ENCODE measurements at places on chromosomes 16 and 17.

- DNase-seq = no peak
Measured at GRCh38 chr17:60163108-60163784, 13.5 kb downstream of the CA4 start.

GRCh38 chr17:64358261-64358788, 32.3 kb downstream of the PECAM1 start:
- DNase-seq = no peak

- no peak for DNase-seq
Measured at GRCh38 chr16:56815721-56816120, 49.3 kb upstream of the SLC12A3 start.

DNA sequence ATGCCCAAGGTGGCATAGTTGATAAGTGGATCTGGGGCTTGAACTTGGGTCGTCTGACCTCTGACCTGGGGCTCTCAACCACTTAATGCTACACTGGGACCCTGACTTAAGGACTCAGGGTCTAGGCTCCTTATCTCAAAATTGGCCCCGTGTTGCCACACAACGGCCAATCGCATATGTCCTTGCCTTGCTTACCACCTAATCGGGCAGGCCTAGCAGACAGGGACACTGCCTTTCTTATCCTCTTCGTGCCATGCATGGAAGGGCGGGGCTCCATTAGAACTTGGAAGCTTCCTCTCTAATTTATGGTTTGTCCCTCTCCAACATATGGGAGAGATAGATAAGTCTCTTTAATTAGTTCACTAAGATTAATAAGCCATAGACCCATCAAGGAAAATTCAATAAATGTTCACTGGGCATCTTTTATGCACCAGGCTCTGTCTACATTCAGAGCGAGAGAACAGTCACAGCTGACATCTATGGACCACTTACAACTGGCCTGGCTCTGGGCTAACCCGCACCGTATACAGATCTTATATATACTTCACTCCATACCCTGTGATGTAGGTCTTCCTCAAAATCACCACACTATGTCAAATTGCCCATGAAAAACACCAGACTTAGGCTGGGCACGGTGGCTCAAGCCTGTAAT, 35.1 kb downstream of the CDH1 start:
- DNase-seq = no peak

DNA sequence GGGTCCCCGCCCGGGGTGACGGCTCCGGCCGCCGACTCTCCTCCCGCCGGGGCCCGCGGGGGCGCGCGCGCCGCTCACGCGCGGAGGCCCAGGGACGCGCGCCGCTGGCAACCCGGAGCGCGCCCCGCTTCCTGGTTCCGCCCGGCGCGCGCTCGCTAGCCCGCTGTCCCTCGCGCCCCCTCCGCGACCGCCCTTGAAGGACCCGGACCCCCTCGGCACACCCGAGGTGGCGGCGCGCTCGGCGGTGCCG, at the start of gene STAT5B:
STAT5B (minus strand) TSS at position 33 of the 250 bp plus-strand sequence. CDS start 44,264 bp downstream, outside the sequence.
- DNase-seq = no peak

DNA sequence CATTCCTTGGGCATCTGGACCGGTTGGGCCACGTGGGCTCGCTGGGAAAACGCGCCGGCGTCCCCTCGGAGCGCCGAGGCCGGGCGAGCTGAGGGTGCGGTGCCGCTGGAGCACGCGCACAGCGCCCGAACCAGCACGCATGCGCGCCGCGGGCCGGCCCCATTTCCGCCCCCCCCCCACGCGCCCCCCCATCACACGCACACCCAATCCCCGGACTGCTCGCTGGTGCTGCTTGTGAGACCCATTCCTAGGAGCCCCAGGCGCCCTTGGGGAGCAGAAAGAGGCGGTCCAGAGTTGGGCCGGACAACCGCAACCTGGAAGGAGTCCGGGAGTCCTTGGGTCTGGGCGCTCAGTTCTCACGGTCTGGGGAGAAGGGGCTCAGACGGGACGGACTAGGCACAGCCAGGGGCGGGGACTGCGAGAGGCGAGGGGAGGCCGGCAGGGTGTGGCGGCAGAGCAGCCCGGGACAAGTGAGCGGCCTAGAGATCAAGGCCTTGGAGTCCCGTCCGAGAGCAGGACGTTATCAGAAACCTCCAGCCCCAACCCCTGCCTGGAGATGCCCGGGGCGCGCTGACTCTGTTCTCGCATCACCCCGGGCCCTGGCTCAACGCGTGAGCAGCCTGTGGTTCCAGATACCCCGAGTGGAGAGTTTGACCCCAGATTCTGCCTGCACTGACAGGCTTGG, 6.0 kb upstream of the CBX8 start:
- no peak for DNase-seq

DNA sequence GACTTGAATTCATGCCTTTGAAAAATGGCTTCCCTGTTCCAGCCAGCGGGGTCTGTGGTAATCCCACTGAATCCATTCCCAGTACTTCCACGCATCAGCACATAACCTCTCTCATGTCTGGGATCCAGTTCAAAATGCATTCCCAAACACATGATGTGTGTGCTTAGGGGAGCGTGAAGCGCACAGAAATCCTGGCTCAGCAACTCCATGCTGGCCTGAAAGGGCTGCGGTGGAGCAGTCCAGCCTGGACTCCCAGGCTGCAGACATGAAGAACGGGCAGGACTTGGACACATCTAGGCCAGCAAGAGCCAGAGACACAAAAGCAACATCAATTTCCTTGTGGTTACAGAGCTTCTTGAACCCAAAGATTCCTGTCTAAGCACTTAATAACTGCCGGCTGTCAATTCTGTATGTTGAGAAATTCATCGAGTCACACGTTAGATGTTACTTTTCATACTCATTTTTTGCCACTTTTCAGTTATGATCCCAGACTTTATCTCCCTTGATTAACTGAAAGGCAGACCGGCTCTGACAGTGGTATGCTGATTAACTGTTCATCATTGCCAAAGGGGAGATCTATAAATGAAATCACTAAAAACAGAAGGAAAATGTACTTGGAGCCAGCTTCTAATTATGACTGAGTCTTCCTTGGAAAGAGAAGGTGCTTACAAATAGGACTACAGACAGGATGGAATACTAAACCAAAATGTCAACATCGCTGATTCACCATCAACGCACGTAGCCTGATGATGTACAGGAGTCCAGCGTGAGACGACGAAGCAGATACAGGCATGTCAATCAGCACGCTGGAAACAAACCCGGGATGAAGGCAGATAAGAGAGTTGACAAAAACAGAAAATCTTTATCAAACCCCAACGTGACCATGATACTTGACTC, 23.0 kb downstream of the NSMCE1 start:
- DNase-seq = no peak

- no peak for DNase-seq
Measured at GRCh38 chr16:79167893-79168292, 432.6 kb downstream of the MAF start.

GRCh38 chr17:71260366-71260940, 860.4 kb upstream of the SOX9 start:
- peak; percentile 58 for DNase-seq

DNA sequence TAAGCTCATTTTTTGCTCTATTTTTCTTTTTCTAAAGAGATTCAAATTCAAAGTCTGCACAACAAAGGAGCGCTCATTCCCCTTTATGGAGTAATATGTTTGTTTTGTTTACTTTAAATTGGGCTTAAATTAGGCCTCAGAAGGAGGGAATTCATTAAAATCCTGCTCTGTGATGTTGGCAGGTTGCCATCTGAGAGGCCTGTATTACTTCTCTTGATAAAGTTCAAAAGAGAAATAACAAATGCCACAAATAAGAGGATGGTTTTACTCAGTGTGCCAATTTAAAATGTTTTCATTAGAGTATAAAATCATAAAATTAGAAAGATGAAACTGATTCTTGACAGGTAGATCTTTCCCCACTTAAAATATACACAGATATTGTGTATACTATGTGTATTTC, 54.5 kb upstream of the HLF start:
- DNase-seq = no peak

DNA sequence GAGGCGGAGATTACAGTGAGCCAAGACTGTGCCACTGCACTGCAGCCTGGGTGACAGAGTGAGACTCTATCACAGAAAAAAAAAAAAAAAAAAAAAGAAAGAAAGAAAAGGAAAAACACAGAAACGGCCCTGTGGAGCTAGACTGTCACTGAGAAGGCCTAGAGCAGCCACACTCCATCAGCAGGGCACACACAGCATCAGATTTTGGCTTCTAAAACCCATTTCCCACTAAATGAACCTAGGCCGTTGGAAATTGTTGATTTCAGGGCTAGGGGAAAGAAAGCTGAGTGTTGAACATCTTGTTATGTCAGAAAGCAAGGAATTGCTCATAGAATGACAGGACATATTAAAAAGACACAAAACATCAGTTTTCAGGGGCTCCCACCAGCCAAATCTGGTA, 48.9 kb downstream of the ZCCHC14 start:
- no peak for DNase-seq

GRCh38 chr16:67305216-67306071, 21.1 kb downstream of the KCTD19 start:
- DNase-seq = no peak

DNA sequence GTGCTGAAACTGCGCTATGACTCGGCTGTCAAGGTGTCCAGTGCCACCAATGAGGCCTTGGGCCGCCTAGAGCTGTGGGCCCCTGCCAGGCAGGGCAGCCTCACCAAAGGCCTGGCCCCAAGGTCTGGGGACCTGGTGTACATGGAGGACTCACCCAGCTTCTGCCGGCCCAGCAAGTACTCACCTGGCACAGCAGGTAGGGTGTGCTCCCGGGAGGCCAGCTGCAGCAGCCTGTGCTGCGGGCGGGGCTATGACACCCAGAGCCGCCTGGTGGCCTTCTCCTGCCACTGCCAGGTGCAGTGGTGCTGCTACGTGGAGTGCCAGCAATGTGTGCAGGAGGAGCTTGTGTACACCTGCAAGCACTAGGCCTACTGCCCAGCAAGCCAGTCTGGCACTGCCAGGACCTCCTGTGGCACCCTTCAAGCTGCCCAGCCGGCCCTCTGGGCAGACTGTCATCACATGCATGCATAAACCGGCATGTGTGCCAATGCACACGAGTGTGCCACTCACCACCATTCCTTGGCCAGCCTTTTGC, 25.0 kb downstream of the WNT9B start:
- DNase-seq = no peak

GRCh38 chr16:21197112-21197511, 14.3 kb downstream of the ZP2 start:
- no peak for DNase-seq

GRCh38 chr17:39735882-39736281, 1.9 kb upstream of the GRB7 start:
- no peak for DNase-seq

GRCh38 chr16:2468233-2468724, 2.8 kb upstream of the NTN3 start:
- DNase-seq = no peak

DNA sequence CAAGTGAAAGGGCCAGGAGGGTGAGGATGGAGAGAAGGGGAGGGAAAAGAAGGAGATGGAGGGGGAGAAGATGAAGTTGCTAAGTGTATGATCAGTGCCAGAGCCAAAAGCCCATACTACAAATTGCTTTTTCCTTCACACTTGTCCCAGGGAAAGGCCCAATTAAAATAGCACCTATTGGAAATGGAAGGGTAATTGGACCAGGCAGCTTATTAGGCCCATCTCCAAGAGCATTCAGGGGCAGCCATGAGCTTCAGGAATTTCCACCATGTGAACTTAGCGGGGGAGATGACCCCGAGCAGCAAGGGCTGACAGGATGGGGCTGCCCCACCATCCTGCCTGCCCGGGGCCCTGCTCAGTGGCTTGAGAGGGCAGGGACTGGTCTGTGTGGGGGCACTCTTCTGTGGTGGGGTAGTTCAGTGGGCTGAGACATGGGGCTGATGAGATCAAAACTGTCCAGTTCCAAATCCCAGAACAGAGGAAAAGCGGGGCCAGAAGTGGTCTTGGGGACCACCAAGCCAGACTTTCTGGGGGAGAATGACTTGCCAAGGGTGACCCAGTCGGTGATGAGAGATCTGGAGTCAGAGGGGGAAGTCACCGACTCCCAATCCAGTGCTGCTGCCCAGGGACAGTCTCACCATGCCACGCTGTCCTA, 27.5 kb downstream of the GOSR2 start:
- DNase-seq = no peak

- DNase-seq = no peak
Measured at GRCh38 chr17:79269620-79270019, 195.0 kb downstream of the ENGASE start.

DNA sequence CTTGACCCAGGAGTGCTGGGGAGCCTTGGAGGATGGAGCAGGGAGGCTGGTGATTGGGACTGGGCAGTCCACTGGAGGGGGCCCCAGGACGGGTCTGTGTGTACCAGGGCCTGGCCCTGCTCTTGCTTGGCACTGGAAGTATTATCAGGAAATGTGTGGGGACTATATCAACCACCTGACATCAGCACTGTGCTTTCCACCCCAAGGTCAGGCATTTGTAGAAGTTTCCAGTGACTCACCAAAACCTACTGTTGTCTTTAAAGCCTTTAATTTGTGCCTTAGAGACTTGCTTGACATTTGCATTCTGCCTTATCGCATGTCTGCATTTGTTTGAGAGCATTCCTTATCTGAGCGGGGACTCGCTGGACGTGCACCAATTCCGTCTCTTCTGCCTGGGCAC, 323.1 kb downstream of the FOXL1 start:
- no peak for DNase-seq

- DNase-seq = no peak
Measured at GRCh38 chr17:17493986-17494466, 2.2 kb downstream of the RASD1 start.

- no peak for DNase-seq
Measured at GRCh38 chr17:73976147-73976546, 227.3 kb upstream of the RPL38 start.

DNA sequence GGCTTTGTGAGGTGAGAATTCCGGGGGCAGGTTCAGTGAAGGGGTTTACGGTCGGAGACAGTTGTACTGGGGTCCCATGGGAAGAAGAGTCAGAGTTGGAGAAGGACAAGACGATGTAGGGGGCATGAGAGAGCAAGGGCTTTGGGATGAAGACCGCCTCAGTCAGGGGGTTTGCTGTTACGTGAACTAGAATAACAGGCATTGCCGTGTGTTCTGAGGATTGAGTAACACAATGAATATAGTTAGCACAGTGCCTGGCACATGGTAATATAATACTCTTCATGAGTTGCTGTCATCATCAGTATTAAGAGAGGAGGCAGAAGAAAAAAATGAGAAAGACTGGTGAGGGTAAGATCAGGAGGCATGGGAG, 577 bp downstream of the ZNF646 start:
- DNase-seq = no peak

All from foreskin melanocyte (primary cell).